ENCODE measurements at places on chromosomes 4 and X.

DNA sequence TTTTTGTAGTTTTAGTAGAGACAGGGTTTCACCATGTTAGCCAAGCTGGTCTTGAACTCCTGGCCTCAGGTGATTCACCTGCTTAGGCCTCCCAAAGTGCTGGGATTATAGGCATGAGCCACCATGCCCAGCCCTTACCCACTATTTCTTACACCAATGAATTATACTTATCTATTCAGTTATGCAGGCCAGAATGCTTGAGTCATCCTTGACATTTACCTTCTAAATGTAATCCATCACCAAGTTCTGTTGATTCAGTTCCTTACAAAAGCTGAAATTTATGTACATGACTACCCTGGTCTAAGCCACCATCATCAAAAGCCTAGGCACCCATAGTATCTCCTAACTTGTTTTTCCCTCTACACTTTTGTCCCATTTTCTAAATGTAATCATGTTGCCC lies 585.7 kb downstream of the IL15 start:
- no peak for DNase-seq

- no peak for DNase-seq
Measured at GRCh38 chr4:101366331-101366730, 19.0 kb upstream of the PPP3CA start.

DNA sequence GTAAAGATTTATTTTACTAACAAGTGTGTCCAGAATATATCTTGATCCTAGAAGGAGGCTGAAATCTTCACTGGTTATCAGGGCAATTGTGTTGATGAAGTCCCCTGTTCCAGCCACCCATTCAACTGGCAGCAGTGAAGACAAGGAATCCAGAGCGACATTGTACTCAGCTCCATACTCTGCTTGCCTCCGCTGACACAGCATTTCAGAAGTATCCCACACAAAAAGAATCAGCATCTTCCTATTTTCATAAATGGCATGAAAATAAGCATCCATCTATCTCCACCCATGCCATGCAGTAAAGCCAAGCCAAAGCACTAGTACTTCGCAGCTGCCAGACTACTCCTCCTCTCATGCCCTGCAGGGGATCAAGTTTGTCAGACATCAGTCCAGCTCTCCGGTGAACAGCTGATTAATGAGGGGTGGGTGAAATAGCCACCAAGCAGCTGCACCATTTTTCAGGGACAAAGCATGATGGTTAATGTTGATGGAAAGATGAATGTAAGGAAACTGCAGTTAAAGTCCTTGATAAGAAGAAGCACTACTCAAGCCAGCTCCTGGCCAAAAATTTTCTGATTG lies 54.0 kb downstream of the COL25A1 start:
- DNase-seq = no peak

GRCh38 chrX:21645886-21646285 lies 12.2 kb downstream of the KLHL34 start:
- no peak for DNase-seq

- no peak for DNase-seq
Measured at GRCh38 chrX:118751950-118752783, 24.8 kb downstream of the IL13RA1 start.

DNA sequence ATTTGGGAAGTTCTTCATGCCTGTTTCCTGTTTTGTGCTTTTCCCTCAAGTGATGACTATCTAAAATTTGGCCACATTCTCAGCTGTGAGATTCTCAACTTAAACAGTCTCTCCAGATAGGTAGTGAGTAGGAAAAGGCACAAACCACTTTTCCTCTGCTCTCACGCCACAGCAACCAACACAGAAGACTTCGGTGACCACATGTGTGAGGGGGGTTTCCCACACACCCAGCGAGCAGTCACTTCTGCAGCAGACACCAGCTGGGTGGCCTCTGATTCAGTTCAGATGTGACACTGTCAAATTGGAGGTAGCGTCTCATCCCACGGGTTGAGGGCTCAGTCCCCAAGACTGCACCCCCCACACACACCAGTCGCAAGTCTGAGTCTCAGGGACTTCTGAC lies 25.1 kb upstream of the CLDN34 start:
- DNase-seq = peak; percentile 77

DNA sequence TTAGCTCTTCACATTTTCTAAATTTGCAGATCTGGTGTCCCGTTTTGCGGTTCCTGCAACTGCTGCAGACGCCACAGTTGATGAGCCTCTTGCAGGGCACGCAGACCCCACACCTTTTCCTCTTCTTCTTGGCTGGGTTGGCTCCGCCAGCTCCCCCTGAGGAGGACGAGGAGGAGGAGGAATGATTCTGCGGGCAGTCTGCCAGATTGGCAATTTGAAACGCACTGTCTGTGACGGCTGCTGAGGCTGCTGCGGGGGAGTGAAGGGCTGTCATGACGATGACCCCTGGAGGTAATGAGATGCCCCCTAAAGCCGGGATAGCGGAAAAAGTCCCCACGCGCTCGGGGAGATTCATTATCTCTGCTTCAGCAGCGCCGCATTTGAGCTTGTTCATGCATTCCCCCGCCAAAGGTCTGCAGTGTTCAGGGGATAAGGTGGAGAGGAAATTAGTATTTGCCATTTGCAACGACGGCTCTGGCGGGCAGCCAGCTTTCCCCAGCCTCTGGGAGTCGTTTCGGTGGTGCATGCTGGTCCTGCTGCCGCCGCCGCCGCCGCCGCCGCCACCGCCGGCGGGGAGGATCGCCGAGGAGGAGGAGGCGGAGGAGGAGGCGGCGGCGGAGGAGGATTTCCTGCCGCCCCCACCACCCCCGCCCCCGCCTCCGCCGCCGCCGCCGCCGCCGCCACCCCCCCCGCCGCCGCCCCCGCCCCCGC lies 3.8 kb downstream of the CXXC4 start:
- peak; percentile 37 for DNase-seq

DNA sequence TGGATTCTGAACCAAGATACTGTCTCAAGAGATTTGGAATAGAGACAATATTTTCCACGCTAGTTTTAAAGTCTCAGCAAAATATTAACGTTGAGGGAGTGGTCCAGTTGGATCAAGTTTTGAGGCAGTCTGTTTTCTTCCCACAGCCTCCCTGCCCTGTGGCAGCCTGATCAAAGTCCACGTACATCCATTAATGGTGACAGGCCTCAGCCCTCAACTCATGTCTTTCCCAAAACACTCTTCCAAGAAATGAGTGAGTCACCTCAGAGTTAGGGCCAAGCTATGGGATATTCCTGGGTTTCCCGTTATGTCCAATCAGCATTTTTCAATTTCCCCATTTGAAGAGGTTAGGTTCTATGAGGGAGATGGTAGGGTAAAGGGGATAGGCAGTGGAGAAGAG lies 28.5 kb downstream of the EGFL6 start:
- DNase-seq = no peak

DNA sequence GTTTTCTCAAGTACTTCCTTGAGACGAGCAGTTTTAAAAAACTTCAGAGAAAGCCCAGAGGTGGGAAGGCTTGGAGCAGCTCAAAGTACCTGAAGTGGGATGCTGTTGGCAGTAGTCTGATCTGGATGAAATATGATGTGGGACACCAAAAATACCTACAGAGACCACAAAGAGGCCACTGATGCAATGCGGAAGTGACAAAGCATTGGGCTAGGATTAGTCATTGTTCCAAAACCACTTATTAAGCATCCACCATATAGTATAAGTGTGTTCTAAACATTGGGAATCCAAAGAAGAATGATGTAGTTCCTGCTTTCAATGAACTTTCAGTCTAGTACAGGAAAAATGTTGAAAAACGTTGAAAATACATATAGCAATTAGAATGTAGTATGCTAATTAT lies 386.1 kb upstream of the CNKSR2 start:
- DNase-seq = no peak

- DNase-seq = no peak
Measured at GRCh38 chr4:36310793-36311192, 29.4 kb downstream of the DTHD1 start.

DNA sequence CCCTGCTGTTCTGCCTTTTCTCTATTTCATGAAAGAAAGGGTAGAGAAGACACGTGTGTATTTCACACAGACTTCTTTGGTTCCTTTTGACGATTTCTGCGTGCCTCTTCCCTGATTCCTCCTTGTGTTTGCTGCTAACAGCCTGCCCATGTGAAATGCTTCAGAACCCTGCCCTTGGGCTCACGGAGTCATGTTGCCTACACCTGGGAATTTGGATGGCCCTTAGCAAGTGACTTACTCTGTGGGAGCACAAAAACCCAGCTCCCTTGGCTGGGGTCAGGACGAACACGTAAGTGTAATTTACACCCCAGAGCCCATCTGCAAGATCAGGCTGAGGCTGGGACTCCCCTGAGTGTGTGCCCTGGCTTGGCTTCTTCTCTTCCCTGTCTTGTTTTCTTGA lies 220.3 kb upstream of the BCOR start:
- no peak for DNase-seq

GRCh38 chrX:40291553-40291952 lies 193.8 kb upstream of the BCOR start:
- DNase-seq = no peak

GRCh38 chrX:42495139-42495538 lies 282.8 kb downstream of the PPP1R2C start:
- DNase-seq = no peak

DNA sequence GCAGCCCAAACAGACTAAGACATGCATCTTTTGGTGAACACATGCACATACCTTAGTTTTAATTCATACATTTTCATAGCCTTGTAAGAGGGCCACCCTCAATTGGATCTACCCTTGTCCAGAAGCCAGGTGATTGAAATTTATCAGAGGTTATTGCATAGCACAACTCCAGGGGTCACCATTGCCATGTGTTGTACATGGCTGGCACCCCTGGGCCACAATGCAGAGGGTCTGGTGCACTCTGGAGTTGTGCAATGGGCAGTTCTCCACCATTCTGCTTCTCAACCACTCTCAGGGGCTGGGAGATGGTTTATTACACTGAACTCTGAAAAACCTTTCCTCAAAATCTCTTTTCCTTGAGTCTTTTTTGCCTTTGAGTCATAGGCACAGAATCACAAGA lies 184.4 kb upstream of the CXorf66 start:
- DNase-seq = no peak

DNA sequence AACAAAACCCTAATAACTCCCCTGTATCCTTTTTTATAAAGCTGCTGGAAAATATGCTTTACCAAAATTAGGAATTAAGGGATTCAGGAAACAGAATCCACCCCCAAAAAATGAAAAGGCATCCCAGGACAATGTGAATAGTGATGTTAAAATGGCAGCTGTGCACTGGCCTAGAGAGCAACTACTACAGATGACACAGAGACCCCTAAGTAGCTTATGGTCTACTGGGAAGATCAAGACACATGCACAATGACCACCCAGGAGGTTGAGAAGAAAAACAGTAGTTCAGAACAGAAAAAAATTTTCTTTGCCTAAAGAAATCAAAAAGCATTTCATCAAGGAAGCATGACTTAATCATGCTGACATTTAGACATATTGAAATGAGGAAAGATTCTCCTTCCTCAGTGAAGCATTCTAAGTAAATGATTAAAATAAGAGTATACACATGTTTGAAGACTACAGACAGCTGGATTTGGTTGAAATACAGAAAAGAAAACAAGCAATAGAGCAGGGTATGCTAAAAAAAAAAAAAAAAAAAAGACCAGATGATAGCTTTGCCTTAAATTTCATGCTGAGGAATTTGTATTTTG lies 117.3 kb downstream of the WDFY3 start:
- no peak for DNase-seq

DNA sequence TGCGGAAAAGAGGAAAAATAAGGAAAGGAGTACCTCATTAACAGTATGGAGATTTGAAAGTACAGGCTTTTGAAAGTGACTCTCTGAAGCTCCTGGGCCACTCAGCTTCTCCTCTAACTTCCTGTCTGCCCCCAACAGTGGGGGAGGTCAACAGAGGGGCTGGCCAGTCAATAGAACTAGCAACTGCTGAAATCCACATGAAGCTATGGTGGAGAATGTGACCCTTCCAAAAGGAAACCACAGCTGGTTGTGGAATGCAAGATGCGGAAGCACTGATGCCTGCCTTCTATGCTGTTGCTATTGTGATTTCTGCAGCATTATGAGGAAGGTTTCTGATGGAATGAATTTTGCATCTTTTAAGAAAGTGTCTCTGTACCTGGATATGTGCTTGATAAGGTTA lies 2.4 kb downstream of the CORIN start:
- no peak for DNase-seq
